ENCODE measurements at places on chromosomes 1 and 21.

- DNase-seq, result no peak
Observed at GRCh38 chr1:227996187-227996950, 10.4 kb upstream of the WNT3A start.

DNA sequence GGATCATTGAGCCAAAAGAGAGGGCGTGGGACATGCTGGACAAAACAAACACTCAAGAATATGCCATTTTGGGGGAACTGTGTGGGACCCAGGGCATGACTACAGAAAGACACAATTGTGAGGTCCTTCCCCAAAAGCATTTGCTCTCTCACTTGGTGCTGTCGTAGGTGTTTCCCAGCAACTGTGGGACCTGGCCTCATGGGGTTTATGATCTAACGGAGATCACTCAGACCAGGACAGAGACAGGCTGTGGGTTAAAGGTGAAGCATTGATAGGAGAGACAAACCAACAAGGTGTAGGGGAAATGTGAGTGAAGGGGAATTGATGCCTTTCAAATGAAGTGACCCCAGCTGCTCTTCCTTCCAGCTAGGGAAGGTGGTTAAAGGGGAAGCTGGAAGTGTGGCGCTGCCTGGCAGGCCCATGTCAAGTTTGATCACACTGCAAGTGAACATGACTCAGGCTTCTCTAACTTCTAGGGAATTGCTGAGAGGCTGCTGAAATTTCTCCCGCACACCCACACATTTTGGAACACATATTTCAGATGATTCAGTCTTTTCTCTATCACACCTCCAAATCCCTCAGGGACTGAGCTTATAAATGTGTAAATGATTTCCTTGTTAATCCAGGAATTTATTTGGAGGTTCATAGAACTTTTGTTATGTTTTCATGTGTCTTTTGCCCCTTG, 30.2 kb downstream of the TRAF5 start:
- DNase-seq, result no peak

- DNase-seq, result no peak
Observed at GRCh38 chr1:42315500-42315899, 19.5 kb downstream of the FOXJ3 start.

- DNase-seq, result no peak
Observed at GRCh38 chr1:155205035-155205434, 2.7 kb downstream of the THBS3 start.

DNA sequence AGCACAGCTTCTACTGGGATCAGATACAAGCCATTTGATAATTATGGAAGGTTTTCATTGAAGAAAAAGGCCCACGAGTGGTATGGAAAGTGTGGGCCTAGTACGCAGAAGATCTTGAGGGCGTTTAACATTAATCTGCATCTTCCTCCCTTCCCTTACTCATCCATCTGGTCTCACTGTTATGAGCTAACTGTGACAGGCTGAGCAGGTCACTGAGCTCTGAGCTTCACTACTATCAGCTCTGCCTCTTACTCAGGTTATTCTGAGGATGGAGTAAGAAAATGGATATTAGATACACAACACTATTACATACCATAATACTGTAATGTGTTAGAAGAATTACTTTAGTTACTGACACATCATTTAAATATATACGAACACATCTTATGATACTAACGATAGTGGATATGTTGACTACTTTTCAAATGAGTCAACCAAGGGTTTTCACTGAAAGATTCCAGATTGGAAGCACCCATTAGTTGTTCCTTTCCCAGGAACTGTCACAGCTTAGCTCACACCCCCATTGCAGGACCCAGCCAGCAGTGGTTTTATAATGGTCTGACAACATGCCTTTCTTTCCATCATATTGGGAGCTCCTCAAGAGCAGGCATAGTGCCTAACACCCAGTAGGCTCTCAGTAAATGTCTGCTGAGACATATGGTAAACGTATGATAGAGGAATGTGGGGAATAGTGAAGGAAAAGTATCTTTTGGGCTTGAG, 97.8 kb upstream of the C8B start:
- DNase-seq, result no peak
